Activated T-cell treated with anti-CD3 and anti-CD28 coated beads for 24 hours (primary cell): ENCODE measurements at places on chromosomes 16 and 17.
A peak's percentile ranks its signal among the peaks of the same experiment; 100 is the strongest.

DNA sequence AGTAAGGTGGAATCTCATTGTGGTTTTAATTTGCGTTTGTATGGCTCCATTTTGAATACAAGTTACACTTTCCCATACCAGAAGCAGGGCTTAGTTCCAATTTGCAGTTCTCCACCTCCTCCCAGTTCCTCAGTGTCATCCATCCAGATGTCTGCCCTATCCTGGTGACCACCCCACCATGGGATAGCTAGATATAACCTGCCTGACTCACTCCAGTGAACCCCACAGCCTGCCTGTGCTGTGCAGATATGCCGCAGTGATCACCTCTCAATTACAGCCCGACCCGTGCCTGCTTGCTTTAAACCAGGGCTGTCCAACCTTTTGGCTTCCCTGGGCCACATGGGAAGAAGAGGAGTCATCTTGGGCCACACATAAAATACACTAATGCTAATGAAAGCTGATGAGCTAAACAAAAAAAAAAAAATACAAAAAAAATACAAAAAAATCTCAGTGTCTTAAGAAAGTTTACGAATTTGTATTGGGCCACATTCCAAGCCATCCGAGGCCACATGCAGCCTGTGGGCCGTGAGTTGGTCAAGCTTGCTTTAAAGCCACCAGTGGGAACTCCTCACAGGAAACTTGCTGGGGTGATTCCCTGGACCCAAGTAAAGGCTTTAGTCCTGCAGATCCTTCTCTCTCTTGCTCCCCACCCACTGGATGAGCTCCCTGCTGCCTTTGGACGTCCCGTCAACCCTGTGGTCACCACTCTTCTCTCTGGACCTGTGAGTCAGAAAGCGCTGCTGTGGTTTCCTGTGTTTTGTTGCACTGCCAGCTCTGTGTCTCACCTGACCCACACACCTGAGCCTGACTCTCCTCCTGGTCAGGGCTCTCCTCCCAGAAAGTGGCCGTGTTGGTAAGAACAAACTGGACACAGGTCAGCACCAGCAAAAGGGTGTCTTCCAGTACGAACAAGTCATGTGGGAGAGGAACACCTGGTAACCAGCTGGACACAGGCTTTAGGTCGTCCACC lies 83.0 kb downstream of the EMP2 start:
- DNase-seq = no peak

- no peak for DNase-seq
Measured at GRCh38 chr17:57819867-57820266, 30.0 kb downstream of the MRPS23 start.

GRCh38 chr16:3431779-3432219 lies 11.5 kb downstream of the ZNF597 start:
- DNase-seq = peak; percentile 65

GRCh38 chr17:45372325-45372869 lies 55.6 kb upstream of the MAP3K14 start:
- DNase-seq = no peak

- no peak for DNase-seq
Measured at GRCh38 chr17:47727704-47728036, 5.4 kb upstream of the TBX21 start.

GRCh38 chr17:63033142-63033541 lies 67.1 kb downstream of the TANC2 start:
- no peak for DNase-seq

- no peak for DNase-seq
Measured at GRCh38 chr16:61564716-61565115, 471.5 kb downstream of the CDH8 start.

DNA sequence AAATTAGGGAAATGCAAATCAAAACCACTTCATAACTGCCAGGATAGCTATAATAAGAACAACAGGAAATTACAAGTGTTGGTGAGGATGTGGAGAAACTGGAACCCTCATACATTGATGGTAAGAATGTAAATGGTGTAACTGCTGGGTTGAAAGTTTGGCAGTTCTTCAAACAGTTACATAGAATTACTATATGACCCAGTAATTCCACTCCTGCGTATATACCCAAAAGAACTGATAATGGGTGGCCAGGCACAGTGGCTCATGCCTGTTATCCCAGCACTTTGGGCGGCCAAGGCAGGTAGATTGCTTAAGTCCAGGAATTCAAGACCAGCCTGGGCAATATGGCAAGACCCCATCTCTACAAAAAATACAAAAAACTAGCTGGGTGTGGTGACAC lies 4.5 kb upstream of the CMTM4 start:
- DNase-seq = no peak

DNA sequence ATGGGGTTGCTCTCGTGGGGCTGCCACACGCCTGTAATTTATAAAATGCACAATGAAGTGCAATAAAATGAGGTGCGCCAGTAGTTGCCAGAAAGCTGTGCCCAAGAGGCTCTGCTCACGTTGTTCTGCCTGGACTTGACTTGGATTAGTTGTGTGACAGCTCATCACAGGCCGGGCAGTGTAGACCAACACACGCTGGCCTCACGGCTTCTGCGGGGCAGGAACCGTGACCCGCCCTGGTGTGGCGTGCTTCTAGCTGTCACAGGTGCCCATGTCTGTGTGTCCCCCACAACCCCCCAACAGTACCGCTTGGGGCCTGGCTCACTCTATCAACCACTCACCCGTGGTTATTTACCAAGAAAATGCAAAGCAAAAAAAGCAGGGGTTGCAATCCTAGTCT lies 112.2 kb upstream of the ZNF750 start:
- no peak for DNase-seq

DNA sequence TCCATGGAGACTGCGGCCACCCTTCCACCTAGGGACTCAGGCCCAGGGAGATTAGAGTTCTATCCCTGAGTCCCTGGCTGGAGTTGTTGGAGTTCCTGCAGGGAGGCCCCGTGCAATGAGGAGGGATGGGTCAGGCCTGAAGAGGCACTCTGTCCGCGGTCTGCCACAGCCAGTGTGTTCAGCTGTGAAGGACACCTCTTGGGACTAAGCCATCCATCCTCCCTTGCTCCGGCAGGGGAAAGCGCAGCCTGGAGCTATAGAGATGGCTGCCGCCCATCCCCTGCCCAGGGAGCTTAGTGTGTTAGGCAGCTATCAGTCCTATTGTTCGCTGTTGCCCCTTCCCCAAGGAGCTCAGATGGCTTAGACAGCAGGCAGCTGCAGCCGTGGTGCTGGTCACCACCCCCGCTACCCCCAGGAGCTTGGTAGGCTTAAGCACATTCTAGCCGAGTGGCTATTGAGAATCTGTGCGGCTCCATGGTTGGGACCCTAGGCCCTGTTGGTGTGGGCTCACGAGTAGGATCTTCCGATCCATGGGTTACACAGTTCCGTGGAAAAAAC lies 141.3 kb downstream of the CYB561 start:
- no peak for DNase-seq

GRCh38 chr17:79399610-79400144 lies 211.2 kb downstream of the RBFOX3 start:
- DNase-seq = no peak

GRCh38 chr16:19346335-19346922 lies 60.9 kb downstream of the CLEC19A start:
- DNase-seq = no peak

- no peak for DNase-seq
Measured at GRCh38 chr17:79000396-79001189, 9.0 kb downstream of the CANT1 start.

DNA sequence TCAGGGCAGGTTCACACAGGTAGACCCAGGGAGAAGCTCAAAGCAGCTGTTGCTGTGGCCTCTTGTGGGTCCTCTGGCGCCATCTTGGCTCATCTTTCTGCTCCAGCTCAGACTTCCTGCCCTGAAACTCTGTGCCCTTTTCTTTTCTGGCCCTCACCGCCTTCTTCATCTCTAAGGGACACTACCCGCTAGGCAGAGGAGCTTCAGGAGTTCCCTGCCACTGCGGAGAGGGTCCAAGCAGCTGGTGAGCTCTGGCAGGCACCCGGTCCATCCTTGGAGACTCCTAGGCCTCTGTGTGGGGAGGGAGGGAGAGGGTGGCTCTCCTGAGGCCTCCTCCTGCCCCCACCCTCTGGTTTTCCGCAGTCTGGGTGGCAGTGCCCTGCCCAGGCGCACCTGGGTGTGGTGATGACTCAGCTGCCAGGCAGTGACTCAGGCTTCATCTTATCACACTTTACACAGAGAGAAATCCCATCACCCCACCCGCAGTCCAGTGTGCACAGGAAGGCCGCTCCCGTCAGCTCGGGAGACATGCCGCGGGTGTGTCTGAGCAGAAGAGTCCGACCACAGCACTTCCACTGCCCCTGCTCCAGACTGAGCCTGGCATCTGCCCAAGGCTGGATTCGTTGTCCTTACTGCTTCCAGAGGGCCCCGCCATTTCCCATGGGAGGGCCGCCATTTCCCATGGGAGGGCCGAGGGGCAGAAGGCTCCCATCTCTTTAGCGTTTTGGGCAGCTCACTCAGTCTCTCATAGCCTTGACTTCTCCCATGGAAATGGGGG lies 7.3 kb downstream of the NT5C start:
- DNase-seq = peak; percentile 46

DNA sequence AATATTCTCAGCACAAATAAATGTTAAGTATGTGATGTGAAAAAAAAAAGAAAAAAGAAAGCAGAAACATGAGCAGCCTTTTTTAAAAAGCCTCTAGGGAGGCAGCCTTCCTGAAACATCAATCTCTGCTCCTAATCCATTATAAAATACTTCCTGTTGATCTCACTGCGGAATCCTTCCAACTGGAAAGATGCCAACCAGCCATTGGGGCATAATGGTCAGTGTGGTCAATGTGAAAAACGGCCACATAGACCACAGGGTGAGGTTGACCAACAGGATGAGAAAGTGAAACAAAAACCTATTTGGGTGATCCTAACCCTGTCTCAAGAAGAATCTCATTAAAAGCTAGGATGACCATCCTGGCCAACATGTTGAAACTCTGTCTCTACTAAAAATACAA lies 26.1 kb upstream of the ABCA8 start:
- no peak for DNase-seq

DNA sequence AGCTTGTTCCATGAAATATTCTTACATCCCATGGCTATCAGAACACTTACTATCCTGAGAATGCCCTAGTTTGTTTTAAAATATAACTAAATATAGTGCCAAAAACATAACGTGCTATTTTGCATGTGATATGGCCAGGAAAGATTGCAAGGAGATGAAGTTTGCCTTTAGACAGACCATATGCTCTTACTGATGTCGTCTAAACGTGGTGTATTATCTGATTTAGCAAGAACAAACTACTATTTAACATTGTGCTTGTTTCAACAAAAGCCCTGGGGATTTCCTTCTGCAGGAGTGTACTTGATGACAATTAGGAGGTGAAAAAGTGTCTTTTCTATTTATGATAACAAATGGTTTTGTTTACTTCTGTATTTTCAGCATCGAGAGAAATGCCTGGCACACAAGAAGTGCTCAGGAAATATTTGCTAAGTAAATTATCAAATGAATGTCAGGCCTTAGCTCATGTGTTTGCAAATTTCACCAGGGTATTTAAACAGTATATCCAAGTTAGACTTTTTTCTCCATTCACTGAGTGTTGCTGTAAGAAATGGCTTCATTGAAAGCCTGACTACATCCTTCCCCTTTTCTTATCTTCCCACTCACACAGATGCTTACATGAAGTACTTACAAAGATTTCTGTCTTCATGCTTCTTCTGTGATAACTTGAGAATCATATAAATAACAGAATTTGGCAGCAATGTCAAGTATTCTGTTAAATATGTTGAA lies 1033.6 kb downstream of the CDH8 start:
- no peak for DNase-seq

DNA sequence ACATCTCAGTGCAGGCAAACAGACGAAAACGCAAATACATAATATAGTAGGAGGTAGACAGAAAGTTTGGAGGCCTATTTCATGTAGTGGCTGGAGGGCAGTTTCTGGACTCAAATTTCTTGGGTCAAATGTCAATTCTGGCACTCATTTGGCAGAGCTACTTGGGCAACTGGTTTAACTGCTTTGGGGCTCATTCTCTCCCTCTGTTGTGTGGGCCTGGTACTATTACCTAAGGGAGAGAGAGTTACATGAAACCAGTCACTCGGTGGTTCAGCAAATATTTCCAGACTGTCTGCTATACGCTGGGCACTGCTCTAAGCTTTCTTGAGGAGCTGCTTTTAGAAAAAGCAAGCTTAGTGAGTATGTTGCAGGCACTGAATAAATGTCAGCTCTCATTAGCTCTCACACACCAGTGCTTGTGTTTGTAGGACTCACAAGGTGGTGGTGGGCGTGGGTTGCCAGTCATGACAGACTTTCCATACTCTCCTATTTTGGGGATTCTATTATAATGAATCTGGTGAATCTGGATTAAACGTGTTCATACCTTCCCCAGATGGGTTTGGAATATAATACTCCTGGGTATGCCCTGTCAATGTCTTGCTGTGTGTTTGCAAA lies 1.8 kb upstream of the SHISA9 start:
- no peak for DNase-seq

- DNase-seq = peak; percentile 73
Measured at GRCh38 chr17:7579001-7579833, at the start of gene CD68. Gene CD68 (plus strand): TSS chr17:7579638. CDS start chr17:7579678, 40 bp downstream.

DNA sequence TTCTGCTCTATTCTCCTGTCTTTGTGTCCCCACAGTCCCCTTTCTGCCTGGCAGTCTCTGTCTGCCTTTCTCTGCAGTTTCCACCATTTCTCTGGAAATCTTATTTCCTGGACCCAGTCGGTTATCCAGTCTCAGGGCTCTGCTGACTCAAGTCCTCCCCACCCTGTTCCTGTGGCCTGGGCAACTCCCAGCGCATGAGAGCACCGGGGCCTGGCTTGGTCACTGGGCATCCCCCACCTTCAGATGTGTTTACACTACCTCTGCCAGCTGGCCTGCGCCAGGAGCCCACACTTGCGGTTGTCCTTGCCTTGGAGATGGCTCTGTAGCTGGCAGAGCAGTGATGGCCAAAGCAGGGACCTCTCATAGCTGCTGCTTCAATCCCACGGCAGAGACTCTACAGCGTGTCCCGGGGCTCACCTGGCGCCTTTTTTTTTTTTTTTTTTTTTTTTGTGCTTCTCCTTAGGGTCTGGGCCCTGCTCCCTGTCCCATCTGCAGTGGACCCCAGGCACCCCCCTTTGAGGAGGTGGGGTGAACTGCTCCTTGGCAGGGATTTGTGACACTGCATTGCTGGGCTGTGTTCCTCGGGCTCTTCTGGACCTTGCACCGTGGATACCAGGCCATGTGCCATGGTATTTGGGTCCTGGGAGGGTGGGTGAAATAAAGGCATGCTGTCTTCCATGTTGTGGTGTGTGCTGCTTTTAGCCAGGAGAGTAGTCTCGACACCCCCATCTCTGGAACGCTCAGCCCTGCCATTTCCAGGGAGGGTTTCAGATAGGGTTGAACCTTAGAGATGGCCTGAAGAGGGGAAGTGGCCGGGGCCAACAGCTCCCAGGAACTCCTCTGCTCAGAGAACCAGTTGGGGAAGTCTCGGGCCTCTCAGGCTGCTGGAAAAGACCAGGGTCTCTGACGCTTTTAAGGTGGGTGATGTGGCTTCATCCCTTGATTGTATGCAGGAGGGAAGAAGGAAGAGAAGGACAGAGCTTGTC lies 17.5 kb downstream of the GUCY2D start:
- DNase-seq = no peak

DNA sequence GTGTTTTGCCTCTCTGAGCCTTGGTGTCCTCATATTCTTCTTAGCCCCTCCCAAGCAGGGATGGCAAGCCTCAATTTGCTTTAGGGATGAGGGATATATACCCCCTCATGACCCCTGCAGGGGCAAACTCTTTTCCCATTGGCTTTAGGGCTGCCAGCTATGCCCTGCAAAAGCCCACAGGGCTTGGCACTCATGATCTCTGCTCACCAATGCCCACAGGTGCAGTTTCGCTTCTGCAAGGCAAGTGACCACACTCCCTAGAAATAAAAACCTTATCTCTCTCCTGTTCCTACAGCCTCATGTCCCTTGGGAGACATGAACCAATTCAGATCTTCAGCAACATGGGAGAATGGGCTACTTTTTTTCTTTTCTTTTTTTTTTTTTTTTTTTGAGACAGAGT lies 8.8 kb downstream of the BEAN1 start:
- no peak for DNase-seq

- no peak for DNase-seq
Measured at GRCh38 chr16:77793417-77793816, 5.1 kb downstream of the VAT1L start.
